ENCODE measurements at places on chromosomes 7 and 10.

DNA sequence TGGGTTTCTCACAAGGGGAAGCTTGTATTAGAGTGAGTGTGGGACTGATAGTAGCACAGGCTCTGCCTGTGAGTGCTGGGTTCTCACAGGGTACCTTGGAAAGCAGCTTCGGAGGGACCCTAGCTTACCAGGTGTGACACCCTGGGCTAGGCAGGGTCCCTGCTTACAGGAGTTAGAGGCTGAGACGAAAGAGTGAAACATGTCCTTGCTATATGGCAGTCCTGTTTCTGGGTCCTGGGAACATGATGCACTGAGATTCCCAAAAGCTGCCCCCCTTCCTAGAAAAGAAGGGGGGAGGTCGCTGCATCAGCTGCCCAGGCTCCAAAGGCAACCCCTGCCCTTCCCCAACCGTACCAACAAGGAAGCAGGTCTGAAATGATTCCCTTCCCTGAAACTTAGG is 6.3 kb upstream of the ARHGAP22 start:
- no peak for DNase-seq

GRCh38 chr7:106870983-106871410 is 5.9 kb downstream of the PIK3CG start:
- peak; percentile 35 for DNase-seq

DNA sequence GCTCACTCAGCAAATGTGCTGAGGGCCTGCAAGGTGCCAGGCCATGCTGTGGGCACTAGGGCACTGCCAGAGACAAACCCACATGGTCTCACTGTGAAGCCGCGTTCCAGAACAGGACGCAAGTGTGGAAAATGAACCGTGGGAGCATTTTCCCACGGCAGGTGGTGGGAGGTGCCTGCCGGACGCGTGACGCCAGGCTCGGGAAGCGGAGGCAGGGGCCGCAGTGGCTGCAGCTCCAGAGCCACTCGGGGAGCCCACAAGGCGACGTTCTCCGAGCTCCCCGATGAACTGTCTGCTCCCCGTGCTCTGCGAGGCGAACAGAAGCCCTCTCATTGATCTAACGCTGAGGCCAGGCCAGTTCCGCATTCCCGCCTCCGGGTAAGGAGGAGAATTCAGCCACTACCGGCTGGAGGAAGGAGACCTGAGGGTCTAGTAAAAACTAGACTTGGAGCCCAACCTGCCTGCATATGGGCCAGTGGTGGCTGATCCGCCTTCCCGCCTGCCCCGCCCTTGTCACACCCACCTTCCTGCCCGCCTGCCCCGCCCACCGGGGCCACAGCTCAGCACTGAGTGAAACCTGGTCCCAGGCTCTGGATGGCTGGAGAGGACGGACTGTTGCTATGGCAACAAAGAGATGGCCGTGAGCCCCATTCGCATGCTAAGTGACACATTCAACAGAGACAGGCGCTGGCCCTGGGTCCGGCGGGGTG is 13.1 kb downstream of the ADGRA1 start:
- DNase-seq: no peak

DNA sequence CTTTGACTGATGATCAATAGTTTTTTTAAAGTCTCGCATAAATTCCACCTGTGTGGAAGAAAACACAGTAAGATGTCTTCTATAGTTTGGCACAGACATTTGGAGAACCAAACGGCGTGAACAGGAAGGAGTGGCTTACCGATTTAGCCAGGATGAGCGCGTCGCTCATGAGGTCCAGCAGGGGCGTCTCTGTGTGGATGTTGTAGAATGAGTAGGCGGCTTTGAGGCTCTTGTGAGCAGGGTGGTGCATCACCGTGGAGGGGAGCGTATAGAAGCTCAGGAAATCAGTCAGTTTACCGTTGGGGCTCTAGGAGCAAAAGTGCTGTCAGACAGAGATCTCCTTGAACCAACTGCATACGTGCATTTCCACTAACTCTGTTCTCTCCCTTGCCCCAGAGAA is 15.5 kb downstream of the RPP38 start:
- DNase-seq: no peak

DNA sequence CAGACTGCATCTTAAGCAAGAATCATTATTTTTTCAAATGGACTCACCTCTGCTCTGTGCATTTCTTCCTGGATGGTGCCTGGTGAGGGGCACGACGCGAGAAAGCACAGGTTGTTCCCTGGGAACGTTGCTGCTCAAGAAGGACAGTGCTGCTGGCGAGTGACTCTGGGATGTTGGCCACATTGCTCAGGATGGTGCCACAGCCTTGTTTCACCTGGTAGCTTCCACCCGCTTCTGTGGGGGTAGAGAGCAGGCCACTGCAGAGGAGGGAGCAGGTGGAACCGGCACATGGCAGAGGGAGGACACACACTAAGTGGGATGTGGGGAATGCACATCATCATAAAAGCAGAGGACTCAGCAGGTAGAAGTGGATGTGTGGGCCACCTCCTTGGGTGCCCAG is 444.7 kb downstream of the TCERG1L start:
- DNase-seq: no peak

GRCh38 chr7:596071-596818 is 76.6 kb upstream of the PDGFA start:
- DNase-seq: no peak

DNA sequence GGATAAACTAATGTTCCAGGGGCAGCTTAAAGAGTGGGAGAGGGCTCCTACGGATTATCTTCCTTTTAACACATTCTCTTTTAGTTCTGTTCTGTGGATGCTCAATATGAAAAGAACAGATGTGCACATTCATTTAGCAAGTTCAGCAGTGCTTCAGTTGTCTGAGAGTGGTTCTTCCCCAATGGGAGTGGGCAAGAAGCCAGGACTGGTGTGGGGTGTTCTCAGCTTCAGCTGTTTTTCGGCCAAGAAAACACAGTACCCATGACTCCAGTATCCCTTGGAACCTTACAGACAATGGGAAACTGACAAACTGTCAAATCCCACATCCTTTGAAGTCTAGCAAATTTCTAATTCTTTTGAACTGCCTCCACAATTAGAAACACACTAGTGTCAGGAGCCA is 71.5 kb upstream of the LRRC17 start:
- no peak for DNase-seq

GRCh38 chr10:127734753-127735152 is 2.2 kb upstream of the FOXI2 start:
- no peak for DNase-seq

GRCh38 chr7:26618898-26619297 is 245.5 kb downstream of the SKAP2 start:
- DNase-seq: no peak

DNA sequence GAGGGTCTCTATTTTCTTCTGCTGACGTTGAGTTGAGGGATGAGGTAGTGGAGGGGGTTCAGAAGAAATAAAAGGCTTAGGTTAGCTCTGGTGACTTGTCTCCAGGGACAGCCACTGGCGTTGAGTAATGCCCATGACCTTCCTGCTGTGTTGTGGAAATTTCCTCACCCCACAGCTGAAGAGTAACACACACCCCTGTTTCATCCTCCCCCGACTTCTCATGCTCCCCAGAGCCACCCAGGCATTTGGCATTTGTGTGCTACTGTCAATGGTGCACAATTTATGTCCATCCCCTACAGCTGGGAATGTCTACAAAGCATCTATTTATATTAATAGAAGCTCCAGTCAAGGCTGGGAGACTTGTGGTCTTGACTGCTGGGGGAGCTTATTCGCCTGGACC is 4.7 kb upstream of the TMEM72 start:
- no peak for DNase-seq
